ENCODE measurements at places on chromosomes 1 and 21.

- no peak for DNase-seq
Observed at GRCh38 chr21:17002594-17003257, 510.1 kb upstream of the CXADR start.

DNA sequence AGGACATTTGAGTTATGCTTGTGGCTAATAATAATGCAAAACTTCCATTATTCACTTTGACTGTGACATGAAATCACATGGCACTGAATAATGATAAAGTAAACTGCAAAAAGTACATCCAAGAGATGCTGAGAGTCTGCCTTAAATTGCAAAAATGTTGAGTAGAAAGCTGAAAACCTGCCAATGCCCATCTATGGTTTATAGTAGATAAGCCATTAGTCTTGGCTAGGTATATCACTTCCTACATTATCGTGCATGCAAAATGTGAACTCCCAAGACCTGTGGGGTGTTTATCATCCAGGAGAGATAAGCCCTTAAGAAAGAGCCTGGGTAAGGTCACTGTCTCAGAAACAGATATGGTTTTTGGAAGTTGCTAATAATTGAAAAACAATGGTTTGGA, 208.7 kb upstream of the DPYD start:
- no peak for DNase-seq

- no peak for DNase-seq
Observed at GRCh38 chr21:9735421-9735961, 785.9 kb upstream of the TPTE start.

GRCh38 chr1:192545896-192546521, 29.6 kb upstream of the RGS1 start:
- no peak for DNase-seq

DNA sequence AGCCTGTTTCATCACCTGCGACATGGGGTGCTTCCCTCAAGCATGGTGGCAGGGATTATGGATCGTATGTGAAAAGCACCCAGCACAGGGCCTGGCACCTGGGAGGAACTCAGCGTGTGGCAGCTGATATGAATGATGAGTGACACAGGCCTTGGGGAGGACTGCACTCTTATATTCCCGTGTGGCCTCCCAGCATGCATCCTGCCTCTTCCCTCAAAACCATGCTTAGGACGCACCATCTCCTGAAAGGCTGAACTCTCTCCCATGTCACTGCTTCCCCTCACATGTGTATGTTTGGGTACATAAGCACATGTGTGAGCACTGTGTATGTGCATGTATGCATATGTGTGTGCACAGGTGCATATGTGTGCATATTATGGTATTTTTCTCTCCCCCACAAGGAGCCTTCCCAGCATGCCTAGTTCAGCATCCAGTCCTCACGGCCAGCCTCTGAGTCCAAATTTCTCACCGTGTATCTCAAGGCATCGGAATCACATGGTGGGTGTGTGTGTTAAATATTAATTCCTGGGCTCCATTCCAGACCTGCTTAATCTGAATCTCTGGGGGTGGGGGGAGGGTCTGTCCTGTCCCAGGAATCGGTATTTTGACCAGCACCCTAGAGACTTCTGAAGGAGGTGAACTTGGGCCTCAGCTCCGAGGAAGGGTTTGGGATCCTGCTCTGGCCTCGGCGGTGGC, 12.8 kb downstream of the MYOM3 start:
- no peak for DNase-seq

DNA sequence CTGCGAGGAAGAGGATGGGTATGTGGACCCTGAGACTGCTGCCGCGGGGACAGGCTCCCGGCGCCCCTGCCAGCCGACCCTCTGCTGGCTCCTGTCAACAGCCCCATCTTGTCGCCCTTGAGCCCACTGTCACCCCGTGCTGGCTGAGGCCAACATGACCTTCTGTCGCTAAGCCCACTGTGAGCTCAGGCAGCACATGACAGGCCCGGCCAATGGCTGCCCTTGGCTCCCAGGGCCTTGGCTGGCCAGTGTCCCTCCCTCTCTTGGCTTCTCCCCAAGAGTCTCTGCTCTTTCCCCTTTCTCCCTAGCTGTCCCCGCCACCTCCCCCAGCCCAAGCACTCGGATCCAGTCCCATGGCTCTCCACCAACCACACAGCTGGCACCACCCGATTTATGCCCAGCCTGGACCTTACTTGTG, 3.5 kb downstream of the PEX10 start:
- DNase-seq: no peak

DNA sequence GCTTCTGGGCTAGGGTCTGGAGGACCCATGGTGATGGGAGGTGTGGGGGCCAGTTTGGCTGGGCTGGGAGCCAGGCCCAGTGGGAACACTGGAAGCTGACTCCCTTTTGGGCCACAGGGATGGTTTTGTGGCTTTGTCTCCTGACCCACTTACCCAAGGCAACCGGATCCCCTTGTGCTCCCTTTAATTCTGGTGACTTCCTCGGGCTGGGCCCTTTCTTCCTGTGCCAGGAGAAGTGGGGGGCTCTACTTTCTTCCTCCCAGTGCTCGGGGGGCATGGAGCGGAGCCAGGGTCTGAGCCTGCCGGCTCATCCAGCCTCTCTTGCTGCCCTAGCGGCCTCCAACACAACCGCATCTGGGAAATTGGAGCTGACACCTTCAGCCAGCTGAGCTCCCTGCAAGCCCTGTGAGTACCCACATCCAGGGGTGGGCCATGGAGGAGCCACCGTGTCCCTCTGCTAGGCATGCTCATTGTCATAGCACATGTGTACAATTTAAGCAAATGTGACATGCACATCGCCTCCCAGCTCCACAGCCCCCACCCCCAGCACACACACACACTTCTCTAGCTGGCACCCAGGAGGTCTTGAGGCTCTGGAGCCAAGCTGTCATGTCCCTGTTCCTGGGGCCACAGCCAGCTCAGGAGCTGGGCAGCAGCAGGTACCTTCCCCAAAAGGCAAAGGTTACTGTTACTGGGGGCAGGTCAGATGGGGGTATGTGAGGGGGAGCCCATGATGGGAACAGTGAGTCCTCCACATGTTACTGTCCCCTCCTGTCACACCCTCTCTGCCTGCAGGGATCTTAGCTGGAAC, 35.0 kb downstream of the UBE2T start:
- no peak for DNase-seq
